ENCODE measurements at places on chromosomes 13 and 19.

GRCh38 chr19:28586474-28586873 is 626.5 kb downstream of the UQCRFS1 start:
- no peak for DNase-seq

DNA sequence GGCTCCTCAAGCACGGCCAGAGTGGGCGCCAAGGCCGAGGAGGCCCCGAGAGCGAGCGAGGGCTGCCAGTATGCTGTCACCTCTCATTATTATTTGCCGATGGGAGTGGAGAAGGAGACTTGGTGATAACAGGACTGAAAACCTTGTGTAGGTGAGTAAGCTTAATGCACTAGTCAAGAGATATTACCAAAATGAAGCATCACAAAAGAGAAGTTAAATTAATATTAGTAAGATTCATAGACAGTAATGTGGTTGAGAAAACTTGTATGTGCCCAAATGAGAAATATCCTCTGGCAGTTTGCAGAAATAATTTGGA is 204.5 kb upstream of the SLITRK1 start:
- no peak for DNase-seq

GRCh38 chr19:46863818-46864629 is 3.2 kb downstream of the ARHGAP35 start:
- no peak for DNase-seq

GRCh38 chr19:38557205-38557799 is 60.5 kb downstream of the MAP4K1 start:
- DNase-seq = no peak

GRCh38 chr19:7101498-7102253 is 32.2 kb downstream of the ZNF557 start:
- DNase-seq = no peak

- no peak for DNase-seq
These were observed 844.9 kb downstream of the OLFM4 start for GRCh38 chr13:53873558-53873957.

- no peak for DNase-seq
These were observed 36.9 kb downstream of the POLR1D start for GRCh38 chr13:27658546-27658945.

DNA sequence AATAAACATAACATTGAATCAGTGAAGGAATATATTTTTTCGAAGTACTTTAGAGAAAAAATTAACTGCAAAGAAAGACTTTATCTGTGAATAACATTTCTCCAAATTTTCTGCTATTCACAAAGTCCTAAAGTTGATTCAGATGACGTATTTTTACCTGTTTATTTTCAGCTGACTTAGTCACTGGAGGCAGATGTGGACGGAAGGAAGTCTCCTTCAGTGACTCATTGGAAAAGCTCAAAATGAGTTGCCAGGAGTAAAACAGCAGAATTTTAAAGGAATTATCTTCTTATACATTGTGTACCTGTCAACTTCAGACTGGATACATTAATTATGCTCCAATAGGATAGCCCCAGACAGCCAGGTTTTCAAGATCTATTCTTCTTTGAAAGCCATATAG is 679.3 kb upstream of the GPC6 start:
- no peak for DNase-seq

- DNase-seq = no peak
These were observed 282.9 kb upstream of the SLITRK6 start for GRCh38 chr13:86082121-86082520.

DNA sequence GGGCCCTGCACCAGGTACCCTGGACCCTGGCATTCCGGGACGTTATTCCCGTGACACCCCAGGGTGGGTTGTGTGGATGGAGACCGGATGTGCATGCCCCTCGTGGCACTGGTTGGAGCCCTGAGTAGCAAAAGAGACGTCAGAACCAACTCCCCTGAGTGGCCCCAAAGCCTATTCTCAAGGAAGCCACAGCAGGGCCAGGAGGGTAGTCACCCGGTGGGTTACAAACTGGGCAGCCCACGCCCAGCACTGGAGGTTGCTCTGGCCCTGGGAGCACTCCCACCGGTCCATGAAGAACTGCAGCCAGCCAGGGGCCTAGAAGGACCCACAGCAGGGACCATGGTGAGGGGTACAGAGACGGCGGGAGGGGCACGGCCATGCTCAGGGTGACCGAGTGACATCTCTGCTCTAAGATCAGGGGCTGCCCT is 7.5 kb downstream of the KLF16 start:
- DNase-seq = no peak

DNA sequence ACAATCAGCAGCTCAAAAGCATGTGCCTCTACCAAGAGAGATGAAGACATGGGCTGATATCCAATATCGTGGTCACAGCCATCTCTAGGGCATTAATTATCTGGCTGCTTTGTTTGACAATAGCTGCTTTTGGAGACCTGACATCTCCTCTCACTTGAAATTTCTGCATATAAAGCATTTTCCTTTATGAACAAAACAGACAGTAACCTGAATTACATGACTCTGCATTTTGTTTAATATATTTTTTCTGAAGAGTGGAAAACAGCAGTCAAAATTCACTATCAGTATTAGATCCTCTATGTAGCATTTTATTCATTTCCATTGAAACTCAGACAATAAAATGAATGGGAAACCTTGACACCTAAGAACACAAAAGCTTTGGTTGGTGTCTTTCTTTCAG is 42.4 kb upstream of the ESD start:
- no peak for DNase-seq

GRCh38 chr13:50167224-50167947 is 152.1 kb downstream of the KCNRG start:
- no peak for DNase-seq

GRCh38 chr13:98471934-98472333 is 105.0 kb downstream of the STK24 start:
- DNase-seq = no peak

- no peak for DNase-seq
These were observed 5.8 kb downstream of the GP6 start for GRCh38 chr19:55032170-55032800.

GRCh38 chr19:3407556-3408516 is 41.5 kb downstream of the NFIC start:
- no peak for DNase-seq

DNA sequence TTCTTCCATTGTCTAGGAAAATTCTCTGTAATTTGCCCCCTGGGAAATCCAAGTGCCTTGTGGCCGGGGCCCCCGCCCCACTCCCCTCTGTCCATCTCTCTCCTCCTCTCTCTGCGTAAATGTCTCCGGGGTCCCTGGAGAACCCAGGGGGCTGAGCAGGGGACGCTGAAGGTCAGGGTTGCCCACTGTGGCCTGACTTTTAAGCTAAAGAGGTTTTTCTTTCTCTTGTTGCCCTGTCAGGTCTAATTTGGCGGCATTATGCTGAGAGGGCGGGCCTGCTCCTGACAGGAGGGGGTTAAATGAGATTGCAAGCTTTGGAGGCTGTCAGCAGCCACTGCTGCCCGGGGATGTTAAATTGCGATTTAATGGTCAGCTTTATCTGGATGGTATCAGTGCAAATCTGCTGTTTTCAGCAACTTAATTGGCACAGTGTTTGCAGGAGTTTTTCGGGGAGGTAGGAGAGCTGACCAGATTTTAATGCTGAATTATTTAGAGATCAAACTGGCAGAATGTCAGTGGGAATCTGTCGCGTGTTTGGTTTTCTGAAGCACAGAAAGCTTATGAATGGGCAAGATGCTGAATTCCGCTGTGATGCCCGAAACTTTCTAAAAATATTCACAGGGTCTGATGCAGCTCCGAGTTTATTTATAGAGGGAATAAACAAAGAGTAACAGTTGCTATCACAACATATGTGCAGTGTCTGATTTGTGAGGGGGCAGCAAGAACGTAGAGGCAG is 93.2 kb upstream of the SOX1 start:
- DNase-seq = no peak

- no peak for DNase-seq
These were observed 587.0 kb upstream of the SLITRK5 start for GRCh38 chr13:87084192-87084591.

DNA sequence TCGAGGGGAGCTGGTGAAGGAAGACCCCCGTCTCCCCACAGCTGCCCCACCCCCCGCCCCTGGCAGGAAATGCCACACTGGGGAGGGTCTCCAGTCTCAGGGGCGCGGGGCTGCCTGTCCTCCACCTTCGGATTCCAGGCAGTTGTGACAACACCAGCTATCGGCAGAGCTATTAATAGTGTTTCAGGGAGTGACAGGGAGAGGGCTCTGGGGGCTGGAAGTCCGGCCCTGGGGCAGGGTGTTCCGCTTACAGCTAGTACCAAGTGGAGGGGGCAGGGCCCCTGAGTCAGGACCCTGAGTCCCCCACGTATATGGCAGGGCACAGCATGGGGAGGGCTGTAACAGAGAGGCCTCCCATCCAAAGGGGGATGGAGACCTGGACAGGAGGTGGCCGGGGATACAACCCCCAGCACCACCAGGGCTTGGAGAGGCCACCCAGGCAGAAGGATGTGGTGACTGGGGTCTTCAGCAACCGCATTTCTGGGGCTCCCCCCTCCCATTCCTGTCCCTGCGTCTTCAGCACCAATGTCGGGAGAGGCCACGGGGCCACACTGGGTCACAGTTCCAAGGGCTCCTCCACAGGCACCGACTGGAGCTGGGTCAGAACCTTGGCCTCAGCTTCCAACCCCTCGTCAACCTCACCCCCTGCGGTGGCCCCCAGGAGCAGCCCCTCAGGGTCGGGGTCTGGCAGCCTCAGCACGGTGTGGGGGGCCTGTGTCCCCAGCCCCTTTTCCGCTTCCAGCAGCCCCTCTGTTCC is 3.9 kb downstream of the SIX5 start:
- DNase-seq = no peak

DNA sequence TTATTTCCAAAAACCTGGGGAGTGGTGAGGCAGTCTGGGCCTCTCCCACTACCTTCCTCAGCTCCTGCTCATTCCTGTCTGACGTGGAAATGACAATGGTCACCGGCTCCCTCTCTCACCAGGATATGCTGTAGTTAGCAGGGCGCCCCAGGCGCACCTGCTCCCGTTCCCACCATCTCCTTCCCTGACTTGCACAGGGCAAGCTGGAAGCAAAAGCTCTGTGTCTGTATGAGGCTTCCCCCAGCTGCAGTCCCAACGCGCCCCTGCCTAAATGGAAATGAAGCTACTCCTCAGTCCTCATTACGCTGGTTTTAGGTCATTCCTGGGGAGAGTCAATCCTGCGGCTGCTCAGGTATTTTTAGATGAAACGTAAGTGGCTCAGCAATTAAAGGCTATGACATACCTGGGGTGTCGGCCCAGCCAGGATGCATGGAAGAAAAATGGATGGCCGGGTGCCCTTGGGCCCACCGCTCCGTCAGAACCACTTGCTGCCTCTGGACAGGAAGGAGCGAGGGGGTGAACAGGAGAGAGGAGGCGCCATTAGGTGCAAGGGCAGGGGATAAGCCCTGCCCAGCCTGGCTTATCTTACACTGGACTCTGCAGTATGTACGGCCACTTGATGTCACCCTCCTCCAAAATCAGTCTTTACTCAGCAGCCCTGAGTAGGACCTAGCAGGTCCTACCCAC is 32.4 kb downstream of the DHRS12 start:
- no peak for DNase-seq

- DNase-seq = no peak
These were observed 7.9 kb upstream of the LGALS14 start for GRCh38 chr19:39696387-39696786.

DNA sequence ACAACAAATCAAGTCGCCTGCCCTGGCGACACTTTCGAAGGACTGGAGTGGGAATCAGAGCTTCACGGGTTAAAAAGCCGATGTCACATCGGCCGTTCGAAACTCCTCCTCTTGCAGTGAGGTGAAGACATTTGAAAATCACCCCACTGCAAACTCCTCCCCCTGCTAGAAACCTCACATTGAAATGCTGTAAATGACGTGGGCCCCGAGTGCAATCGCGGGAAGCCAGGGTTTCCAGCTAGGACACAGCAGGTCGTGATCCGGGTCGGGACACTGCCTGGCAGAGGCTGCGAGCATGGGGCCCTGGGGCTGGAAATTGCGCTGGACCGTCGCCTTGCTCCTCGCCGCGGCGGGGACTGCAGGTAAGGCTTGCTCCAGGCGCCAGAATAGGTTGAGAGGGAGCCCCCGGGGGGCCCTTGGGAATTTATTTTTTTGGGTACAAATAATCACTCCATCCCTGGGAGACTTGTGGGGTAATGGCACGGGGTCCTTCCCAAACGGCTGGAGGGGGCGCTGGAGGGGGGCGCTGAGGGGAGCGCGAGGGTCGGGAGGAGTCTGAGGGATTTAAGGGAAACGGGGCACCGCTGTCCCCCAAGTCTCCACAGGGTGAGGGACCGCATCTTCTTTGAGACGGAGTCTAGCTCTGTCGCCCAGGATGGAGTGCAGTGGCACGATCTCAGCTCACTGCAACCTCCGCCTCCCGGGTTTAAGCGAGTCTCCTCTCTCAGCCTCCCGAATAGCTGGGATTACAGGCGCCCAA is at the start of gene LDLR:
Gene LDLR (plus strand): TSS at position 210 of the 760 bp plus-strand sequence. CDS start 86 bp downstream, at position 296.
- peak; percentile 39 for DNase-seq

Measured in stimulated activated CD4-positive, alpha-beta T cell treated with anti-CD3 and anti-CD28 coated beads, Interleukin-1b, Interleukin-23, amount 100 ng/mL, for 1 hour (primary cell).